Bronchial epithelial cell (primary cell): ENCODE measurements at places on chromosomes 5 and 9. TPM values are rescaled to one million over a fixed set of nuclear protein-coding genes. Genes with fewer than 3 reads are reported as not detected.
A peak's percentile ranks its signal among the peaks of the same experiment; 100 is the strongest.

GRCh38 chr9:129465834-129466535 is 154.9 kb downstream of the C9orf50 start:
- no peak for DNase-seq

GRCh38 chr9:121399883-121400607 is 30.0 kb upstream of the STOM start:
- DNase-seq, result peak; percentile 87

Gene SPINK13
- total RNA-seq, result not detected in 2 replicates

GRCh38 chr5:35963381-35963843 is 25.0 kb upstream of the CAPSL start:
- no peak for DNase-seq
